Activated naive CD4-positive, alpha-beta T cell treated with anti-CD3 and anti-CD28 coated beads for 36 hours (primary cell): ENCODE measurements at places on chromosomes 2 and 18. TPM values are rescaled to one million over a fixed set of nuclear protein-coding genes. Genes with fewer than 3 reads are reported as not detected.

- H3K4me1 ChIP-seq: no peaks in the 10 kb centered on the region
- H3K27ac ChIP-seq: no peak overlapping the region
- no peaks in the 10 kb centered on the region for H3K27me3 ChIP-seq
- H3K4me3 ChIP-seq: no peak overlapping the region
- no peak for DNase-seq
These were observed 387.6 kb downstream of the DCDC2C start for GRCh38 chr2:4090668-4091630.

GRCh38 chr18:6017171-6017570, 121.8 kb upstream of the TMEM200C start:
- H3K36me3 ChIP-seq: no peaks in the 10 kb centered on the region
- H3K27me3 ChIP-seq: no peaks in the 10 kb centered on the region
- H3K27ac ChIP-seq: no peak overlapping the region

DNA sequence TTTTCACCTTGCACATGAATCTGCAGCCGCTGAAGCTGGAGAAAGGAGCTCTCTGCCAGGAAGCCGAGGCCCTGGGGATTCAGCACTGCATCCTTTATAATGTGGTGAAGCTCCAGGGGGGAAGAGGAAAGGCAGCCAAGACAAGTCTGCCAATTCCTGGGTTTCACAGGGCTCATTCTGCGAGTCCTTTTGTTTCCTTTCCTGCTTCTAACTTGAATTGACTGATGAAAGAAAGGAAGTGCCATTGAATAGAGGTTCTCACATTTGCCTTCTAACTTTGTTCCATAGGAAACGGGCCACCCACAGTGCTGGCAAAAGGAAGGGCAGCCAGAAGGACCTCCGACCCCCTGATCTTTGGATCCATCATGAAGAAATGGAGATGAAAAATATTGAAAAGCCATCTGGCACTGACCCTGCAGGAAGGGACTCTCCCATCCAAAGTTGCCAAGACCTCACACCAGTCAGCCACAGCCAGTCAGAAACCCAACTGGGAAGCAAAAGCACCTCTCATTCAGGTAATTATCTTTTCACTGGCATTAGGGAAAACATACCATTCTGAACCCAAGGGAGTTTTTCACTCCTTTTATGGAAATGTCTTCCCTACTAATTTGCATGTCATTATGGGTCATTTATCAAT, 765.4 kb downstream of the MBD2 start:
- no peaks in the 10 kb centered on the region for H3K27me3 ChIP-seq
- no peak overlapping the region for H3K4me3 ChIP-seq
- no peaks in the 10 kb centered on the region for H3K4me1 ChIP-seq

- no peaks in the 10 kb centered on the region for H3K36me3 ChIP-seq
- H3K27ac ChIP-seq: no peak overlapping the region
- peaks cover 12% of the 10 kb centered on the region for H3K27me3 ChIP-seq
- H3K4me3 ChIP-seq: no peak overlapping the region
- peaks cover 12% of the 10 kb centered on the region for H3K4me1 ChIP-seq
These were observed 141.2 kb downstream of the SETBP1 start for GRCh38 chr18:44821924-44822323.

DNA sequence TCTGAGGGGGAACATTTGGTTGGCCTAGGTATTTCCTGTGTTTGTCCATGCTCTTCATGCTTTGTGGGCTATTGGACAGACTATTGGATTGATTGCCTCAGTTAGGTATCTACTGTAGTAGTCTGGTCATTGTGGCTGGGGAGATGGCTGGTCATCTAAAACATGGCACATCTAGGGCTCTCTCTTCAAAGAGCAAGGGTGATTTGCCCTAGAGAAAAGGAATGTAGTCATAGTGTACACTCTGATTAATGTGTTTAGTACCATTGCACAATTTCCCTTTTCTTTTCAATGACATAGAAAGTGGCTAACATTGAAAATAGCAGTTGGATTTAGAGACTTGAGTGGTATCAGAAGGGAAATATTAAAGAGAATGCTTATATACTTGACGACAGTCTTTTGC, 114.3 kb downstream of the LCLAT1 start:
- peaks cover 18% of the 10 kb centered on the region for H3K36me3 ChIP-seq
- peaks cover 3% of the 10 kb centered on the region for H3K4me1 ChIP-seq
- no peaks in the 10 kb centered on the region for H3K27me3 ChIP-seq
- no peak overlapping the region for H3K4me3 ChIP-seq

GRCh38 chr18:79329786-79330185, 65.9 kb upstream of the NFATC1 start:
- DNase-seq: no peak
- no peaks in the 10 kb centered on the region for H3K27me3 ChIP-seq
- peaks cover 6% of the 10 kb centered on the region for H3K36me3 ChIP-seq
- H3K4me3 ChIP-seq: no peak overlapping the region
- no peak overlapping the region for H3K27ac ChIP-seq

Gene POTEI
- not detected for total RNA-seq

- no peaks in the 10 kb centered on the region for H3K27me3 ChIP-seq
- H3K36me3 ChIP-seq: peaks cover 2% of the 10 kb centered on the region
- DNase-seq: no peak
- no peak overlapping the region for H3K4me3 ChIP-seq
- no peaks in the 10 kb centered on the region for H3K4me1 ChIP-seq
- H3K27ac ChIP-seq: no peak overlapping the region
These were observed 19.9 kb downstream of the SIGLEC15 start for GRCh38 chr18:45845410-45845809.

Gene IL36A
- not detected for total RNA-seq

Gene DCC
- not detected for total RNA-seq

- no peak overlapping the region for H3K27ac ChIP-seq
- DNase-seq: no peak
- no peaks in the 10 kb centered on the region for H3K36me3 ChIP-seq
- no peaks in the 10 kb centered on the region for H3K4me1 ChIP-seq
- H3K4me3 ChIP-seq: no peak overlapping the region
These were observed 155.1 kb upstream of the L3MBTL4 start for GRCh38 chr18:6569813-6570212.

DNA sequence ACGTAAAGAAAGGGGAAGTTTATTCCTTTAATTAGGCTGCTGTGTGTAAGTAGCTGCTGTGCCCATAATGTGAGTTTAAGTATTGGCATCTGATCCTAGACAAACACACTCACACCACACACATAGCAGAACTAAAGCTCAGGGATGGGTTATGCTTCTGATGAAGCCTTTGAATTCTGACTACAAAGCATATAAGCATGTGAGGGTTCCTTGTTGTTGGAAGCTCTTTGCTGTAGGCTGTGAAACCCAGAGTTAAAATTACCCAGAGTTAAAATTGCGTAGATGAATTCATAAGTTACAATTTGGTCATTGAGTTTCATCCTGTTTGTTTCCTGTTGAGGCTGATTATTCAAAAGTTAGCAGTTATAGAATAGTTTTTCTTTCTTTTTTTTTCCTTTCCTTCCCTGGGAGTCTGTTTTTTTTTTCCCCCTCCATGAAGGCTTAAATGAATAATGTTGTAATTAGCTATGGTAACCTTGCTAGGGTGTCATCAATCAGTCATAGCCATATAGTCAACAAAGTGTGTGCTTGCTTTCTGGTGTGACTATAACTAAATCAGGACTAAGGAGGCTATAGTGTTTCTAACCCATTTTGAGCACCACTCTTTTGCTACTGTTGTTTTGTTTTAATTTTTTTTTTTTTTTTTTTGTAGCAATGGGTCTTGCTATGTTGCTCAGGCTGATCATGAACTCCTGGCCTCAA, 426.1 kb downstream of the PARD3B start:
- peak overlapping the region; percentile 86 for H3K27ac ChIP-seq
- no peaks in the 10 kb centered on the region for H3K36me3 ChIP-seq
- H3K27me3 ChIP-seq: no peaks in the 10 kb centered on the region
- no peak for DNase-seq

DNA sequence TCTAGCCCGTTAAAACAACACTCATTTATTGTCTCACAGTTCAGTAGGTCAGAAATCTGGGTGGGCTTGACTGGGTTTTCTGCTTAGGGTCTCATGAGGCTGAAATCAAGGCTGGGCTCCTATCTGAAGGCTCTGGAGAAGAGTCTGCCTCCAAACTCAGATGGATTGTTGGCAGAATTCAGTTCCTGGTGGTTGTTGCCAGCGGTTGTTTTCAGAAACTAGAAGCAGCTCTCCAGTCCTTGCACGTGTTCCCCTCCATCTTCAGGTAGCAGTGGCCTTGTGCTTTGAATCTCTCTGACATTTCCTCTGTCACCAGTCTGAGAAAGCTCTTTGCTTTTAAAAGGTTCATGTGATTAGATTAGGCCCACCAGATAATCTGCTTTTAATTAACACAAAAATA, 20.1 kb upstream of the FN1 start:
- no peak overlapping the region for H3K4me3 ChIP-seq
- no peak overlapping the region for H3K27ac ChIP-seq
- no peak for DNase-seq
- no peaks in the 10 kb centered on the region for H3K4me1 ChIP-seq

- no peaks in the 10 kb centered on the region for H3K4me1 ChIP-seq
- no peak for DNase-seq
- no peak overlapping the region for H3K27ac ChIP-seq
- H3K4me3 ChIP-seq: no peak overlapping the region
- H3K27me3 ChIP-seq: no peaks in the 10 kb centered on the region
These were observed 147.7 kb upstream of the RAB12 start for GRCh38 chr18:8461544-8461943.

- DNase-seq: no peak
- no peak overlapping the region for H3K4me3 ChIP-seq
- H3K36me3 ChIP-seq: no peaks in the 10 kb centered on the region
- no peak overlapping the region for H3K27ac ChIP-seq
These were observed 400.3 kb upstream of the SMIM21 start for GRCh38 chr18:75827751-75828287.

- no peak overlapping the region for H3K27ac ChIP-seq
- DNase-seq: no peak
- H3K36me3 ChIP-seq: no peaks in the 10 kb centered on the region
- peaks cover 38% of the 10 kb centered on the region for H3K27me3 ChIP-seq
- H3K4me3 ChIP-seq: no peak overlapping the region
These were observed 38.8 kb upstream of the TMEM18 start for GRCh38 chr2:715854-716560.

DNA sequence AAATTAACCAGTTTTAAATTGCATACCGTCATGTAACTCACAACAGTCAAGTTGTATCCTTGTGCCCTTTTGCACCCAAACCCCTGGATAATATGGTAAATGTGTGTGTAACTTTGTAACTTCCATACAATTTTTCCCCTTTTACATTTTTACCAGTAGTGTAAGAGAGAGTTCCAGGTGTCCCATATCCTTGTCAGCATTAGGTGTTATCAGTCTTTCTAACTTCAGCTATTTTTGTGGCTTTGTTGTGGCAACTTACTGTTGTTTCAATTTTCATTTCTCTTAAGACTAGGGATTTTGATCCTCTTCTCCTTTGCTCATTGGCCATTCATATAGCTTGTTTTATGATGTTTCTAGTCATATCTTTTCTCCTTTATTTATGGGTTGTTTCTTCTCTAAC, 94.6 kb downstream of the LCLAT1 start:
- H3K4me1 ChIP-seq: peaks cover 15% of the 10 kb centered on the region
- DNase-seq: no peak
- H3K27me3 ChIP-seq: no peaks in the 10 kb centered on the region

- no peaks in the 10 kb centered on the region for H3K27me3 ChIP-seq
- H3K4me3 ChIP-seq: no peak overlapping the region
- no peak for DNase-seq
- no peak overlapping the region for H3K27ac ChIP-seq
- no peaks in the 10 kb centered on the region for H3K36me3 ChIP-seq
These were observed 105.2 kb upstream of the YWHAQ start for GRCh38 chr2:9736021-9736420.

DNA sequence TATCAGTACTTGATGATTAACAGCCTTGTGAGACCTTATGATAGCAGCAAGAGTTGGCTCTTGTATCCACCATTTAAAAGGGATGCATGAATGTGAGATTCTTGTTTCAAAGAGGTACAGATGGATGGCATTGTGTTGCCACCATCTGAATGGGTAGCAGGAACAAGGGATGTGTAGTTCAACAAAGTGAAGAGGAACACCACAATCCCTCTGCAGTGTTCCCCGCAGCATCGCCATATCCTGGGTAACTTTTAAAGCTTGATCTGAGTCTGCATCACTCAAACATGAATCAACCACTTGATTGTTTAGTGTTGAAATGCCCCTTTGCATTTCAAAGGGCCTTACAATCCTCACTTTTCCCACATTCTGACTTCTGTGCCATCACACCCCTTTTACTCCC, 106.7 kb downstream of the SS18 start:
- no peak overlapping the region for H3K4me3 ChIP-seq
- H3K27me3 ChIP-seq: peaks cover 4% of the 10 kb centered on the region
- no peaks in the 10 kb centered on the region for H3K36me3 ChIP-seq
- H3K4me1 ChIP-seq: no peaks in the 10 kb centered on the region
- H3K27ac ChIP-seq: no peak overlapping the region
- DNase-seq: no peak

DNA sequence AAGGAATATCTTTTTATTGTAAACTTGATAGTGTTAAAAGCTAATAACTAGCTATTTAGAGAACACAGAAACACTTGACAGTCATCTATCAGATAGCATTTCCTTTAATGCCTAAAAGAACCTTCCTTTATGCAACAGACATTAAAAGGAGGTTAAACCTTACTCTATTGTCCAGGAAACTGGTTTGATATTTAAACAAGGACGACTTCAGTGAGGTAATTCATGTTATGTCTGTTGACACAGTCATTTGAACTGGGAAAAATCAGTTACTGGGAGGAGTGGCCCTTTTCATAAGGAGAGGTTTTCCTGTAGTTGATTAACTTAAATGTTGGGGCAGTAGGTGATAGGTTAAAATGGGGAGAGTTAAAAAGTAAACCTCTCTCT, 6.7 kb downstream of the TGIF1 start:
- H3K27ac ChIP-seq: no peak overlapping the region
- H3K4me1 ChIP-seq: peaks cover 64% of the 10 kb centered on the region
- no peak overlapping the region for H3K4me3 ChIP-seq
- peaks cover 39% of the 10 kb centered on the region for H3K36me3 ChIP-seq
- no peak for DNase-seq

- no peaks in the 10 kb centered on the region for H3K36me3 ChIP-seq
- no peaks in the 10 kb centered on the region for H3K27me3 ChIP-seq
- H3K27ac ChIP-seq: no peak overlapping the region
- peaks cover 5% of the 10 kb centered on the region for H3K4me1 ChIP-seq
- H3K4me3 ChIP-seq: no peak overlapping the region
- no peak for DNase-seq
These were observed 7.5 kb downstream of the PRLH start for GRCh38 chr2:237573721-237574415.

DNA sequence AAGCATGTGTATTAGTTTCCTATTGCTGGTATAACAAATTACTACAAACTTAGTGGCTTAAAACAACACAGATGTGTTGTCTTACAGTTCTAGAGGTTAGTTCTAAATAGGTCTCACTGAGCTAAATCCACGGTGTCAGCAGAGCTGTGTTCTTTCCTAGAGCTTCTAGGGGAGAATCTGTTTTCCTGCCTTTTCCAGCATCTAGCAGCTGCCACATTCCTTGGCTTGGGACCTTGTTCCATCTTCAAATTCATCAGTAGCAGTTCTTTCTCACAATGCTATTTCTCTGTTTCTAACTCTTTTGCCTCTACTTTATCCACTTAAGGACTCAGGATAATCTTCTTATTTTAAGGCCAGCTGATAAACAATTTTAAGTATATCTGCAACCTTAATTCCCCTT, 32.2 kb upstream of the CREB1 start:
- no peak overlapping the region for H3K4me3 ChIP-seq
- DNase-seq: no peak
- peaks cover 7% of the 10 kb centered on the region for H3K4me1 ChIP-seq
- H3K36me3 ChIP-seq: no peaks in the 10 kb centered on the region
- H3K27me3 ChIP-seq: no peaks in the 10 kb centered on the region

Gene AFF3
- 2.1 TPM for total RNA-seq
